ENCODE measurements at places on chromosomes 3 and 15.

DNA sequence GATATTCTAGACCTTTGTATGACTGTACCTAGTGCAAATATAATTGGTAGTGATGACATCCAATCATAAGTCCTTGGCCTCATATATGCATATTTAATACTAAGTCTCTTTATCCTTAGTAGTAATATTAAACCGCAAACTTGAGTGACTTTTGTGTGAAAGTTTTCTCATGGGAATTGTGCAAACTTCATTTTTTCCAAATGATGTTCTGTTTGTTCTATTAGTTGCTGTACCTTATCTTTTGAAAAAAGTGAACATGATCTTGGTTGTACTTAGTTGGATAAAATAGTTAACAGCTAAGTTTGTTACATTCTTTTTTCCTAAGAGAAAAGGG is 43.2 kb downstream of the TMEM45A start:
- DNase-seq: no peak

DNA sequence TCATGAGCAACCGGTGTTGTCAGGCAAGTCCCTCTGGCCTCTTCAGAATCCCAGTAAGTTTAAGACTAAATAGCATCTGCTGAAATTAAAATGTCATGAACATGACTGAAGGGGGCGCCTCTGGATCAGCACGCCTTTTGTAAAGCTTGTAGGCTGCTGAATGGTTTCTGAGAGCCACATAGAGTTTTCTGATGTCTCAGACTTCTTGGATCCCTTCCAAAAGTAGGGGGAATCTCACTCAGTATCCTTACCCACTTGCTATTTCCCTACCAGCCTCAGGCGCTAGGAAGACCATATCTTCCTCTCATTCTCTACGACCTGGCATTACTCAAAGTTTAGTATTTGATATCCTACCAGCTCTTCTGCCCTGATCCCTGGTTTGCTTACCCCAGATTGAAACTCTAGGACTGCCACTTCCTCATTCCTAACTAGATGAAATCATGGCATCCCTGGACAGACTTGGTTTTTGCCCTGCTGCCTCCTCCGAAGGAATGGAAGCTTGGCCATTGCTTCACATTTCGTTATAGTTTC is 62.7 kb upstream of the CD47 start:
- no peak for DNase-seq

DNA sequence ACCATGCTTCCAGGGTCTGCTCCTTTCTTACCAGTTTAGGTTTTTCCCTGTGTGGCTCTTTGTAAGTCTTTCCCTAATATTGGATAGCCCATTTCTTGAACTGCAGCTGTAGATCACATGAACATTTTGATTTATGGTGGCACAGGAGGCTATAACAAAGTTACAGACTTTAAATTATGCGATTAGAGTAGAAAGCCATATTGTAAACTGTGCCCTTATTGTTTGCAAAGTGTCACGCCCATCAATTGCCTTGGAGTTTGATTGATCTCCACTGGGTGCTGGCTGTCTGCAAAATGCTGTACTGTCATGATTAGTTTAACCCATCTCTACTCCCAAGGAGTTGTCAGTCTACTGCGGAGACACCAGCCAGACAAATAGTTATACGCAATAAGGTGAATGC is 110.3 kb downstream of the CACNA2D3 start:
- no peak for DNase-seq

- DNase-seq: no peak
Observed at GRCh38 chr15:92667287-92667904, 11.8 kb upstream of the FAM174B start.

DNA sequence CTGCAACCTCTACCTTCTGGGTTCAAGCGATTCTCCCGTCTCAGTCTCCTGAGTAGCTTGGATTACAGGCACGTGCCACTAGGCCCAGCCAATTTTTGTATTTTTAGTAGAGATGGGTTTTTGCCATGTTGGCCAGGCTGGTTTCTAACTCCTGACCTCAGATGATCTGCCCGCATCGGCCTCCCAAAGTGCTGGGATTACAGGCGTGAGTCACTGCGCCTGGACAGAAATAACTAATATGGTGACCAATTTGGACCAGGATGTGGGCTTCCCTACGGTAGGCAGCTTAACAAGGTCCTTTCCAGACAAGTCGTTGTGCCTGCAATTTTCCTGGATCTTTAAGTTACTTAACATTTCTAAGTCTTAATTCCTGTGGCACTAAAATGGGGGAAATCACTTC is 14.8 kb downstream of the WDR53 start:
- no peak for DNase-seq

GRCh38 chr15:39494462-39494861 is 86.4 kb upstream of the THBS1 start:
- no peak for DNase-seq

DNA sequence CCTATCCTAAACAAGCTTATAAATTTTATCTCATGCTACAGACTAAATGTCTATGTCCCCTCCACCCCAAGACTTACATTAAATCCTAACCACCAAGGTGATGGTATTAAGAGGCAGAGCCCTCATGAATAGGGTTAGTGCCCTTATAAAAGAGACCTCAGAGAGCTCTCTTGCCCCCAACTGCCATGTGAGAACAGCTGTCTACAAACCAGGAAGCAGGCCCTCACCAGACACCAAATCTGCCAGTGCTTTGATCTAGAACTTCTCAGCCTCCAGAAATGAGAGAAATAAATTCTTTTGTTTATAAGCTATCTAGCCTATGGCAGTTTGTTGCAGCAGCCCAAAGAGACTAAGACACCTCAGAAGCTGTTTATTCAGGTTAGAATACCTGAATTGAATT is 58.5 kb downstream of the TP53BP1 start:
- DNase-seq: no peak

- no peak for DNase-seq
Observed at GRCh38 chr3:152497457-152497856, 228.7 kb downstream of the MBNL1 start.

- DNase-seq: no peak
Observed at GRCh38 chr15:33215941-33216872, 21.7 kb upstream of the FMN1 start.

GRCh38 chr3:4732925-4733324 is 239.8 kb downstream of the ITPR1 start:
- no peak for DNase-seq
